ENCODE measurements at places on chromosomes 6 and 20.
A peak's percentile ranks its signal among the peaks of the same experiment; 100 is the strongest.

DNA sequence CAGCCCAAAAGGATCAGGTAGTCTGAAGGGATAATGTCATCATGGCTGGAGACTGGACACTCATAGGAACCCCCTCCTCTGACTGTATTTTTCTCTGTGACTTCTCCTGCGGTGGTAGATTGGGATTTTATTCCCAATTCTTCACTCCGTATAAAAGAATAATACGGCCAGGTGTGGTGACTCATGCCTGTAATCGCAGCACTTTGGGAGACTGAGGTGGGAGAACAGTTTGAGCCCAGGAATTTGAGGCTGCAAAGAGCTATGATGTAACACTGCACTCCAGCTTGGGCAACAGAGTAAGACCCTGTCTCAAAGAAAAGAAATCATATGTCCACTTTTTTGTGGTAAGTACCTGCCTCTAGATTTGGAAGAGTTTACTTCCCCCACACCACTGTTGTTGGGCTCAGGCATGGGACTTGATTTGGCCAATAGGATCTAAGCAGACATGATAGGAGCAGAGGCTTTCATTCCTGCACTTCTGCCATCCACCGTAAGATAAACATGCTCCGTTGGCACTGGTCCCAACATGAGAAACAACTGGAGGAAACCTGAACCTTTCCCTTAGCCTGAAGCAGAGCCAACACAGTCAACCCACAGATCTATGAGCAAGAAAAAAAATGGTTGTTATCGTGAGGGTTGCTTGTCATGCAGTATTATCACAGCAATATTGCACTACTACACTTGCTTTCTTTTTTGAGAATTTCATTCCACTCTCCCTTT, 82.0 kb downstream of the JPH2 start:
- peak; percentile 51 for DNase-seq

GRCh38 chr6:14730654-14731053, 515.2 kb upstream of the JARID2 start:
- DNase-seq = no peak

- DNase-seq = no peak
Observed at GRCh38 chr6:1761477-1761877, 151.8 kb downstream of the FOXC1 start.

GRCh38 chr6:27188061-27188884, 59.2 kb upstream of the PRSS16 start:
- peak; percentile 31 for DNase-seq

- DNase-seq = peak; percentile 50
Observed at GRCh38 chr6:154276810-154277628, 79.6 kb downstream of the IPCEF1 start.

DNA sequence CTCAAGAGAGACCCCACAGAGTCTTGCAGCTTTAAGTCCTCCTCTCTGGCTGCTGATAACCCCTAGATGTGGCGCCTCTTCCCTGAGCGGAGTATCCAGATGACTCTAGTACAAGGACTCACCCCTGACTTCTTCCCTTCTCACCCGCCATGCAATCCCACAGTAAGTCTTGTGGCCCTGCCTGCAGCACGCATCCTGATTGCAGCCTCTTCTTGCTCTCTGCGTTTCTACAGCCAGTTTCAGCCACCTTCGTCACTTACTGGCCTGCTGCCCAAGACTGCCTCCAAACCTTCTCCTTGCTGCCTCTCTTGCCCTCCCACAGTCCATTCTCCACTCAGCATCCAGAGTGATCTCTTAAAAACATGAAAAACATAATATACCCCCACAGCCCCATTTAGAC, 2.4 kb upstream of the RPP40 start:
- no peak for DNase-seq

GRCh38 chr6:73471686-73472290, 10.3 kb downstream of the MTO1 start:
- no peak for DNase-seq

DNA sequence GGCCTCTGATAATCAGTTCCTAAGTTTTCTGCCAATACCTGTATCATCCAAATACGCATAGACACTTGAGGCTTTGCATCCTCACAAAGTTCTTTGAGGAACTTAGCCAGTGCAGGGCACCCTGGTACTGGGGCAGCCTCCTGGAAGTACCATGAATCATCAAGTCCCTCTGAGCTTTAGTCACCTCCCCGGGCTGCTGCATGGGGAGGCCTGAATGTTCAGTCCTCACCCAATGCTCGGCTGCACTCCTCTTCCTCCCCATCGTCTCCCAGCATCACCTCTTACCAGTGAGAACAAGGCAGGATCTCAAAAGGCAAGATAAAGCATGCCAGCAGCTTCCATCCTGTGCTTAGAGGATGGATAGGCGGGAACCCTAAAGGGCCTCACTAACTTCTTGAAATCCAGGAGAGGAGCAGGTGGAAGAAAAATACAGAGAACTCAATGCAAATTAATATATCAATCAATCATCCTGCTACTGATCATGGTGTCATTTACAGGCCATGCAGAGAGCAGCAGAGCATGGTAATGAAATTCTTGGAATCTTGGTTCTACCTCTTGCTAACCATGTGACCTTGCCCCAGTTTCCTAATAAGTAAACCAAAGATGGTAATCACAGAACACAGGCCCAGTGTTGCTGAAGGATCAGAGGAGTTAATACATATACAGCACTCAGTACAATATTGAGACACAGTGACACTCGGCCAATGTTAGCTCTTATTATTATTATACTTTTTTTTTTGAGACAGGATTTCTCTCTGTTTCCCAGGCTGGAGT, 4.7 kb upstream of the CCN6 start:
- no peak for DNase-seq

- no peak for DNase-seq
Observed at GRCh38 chr6:34595332-34596184, 39.4 kb upstream of the SPDEF start.

GRCh38 chr6:15914553-15914952, 214.3 kb upstream of the MYLIP start:
- DNase-seq = no peak

DNA sequence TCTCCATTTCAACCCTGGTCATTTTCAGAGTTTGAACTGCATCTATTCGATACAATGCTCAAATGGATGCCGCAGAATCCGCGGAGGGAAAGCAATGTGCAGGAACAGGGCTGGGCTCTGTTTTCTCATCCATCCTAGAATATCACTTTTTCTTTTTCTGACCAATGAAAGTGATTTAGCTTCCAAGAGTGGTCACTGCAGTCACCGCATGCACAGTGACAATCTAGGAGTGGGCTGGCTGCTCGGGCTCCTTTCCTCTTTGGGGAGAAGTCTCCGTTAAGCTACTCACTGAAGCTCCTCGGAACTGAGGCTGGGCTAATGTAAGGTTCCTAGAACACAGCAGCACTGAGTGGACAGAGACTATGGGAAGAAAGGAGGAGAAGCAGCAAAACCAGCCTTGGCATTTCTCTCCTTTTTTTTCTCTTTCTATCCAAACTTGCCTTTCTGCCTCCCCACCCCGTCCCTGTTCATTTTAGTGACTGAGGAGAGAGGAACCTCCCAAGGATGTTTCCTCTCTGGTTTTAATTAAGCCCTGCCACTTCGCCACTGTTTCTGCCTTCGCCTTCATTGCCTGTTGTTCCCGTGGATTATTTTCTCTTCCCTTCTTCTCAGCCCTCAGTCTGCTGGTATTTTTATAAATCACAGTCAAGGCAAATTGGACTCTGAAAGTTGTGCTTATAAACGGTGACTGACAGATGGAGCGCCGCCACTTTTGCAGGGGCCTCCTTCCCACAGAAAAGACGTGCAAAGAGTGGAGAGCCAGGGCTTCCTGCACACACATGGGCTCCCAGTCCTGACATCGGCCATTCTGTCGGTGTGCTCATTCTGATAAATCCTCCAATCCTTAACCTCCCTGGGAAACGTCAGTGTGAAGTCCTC, 41.1 kb downstream of the RAMACL start:
- DNase-seq = no peak

- no peak for DNase-seq
Observed at GRCh38 chr20:56454754-56455153, 13.7 kb upstream of the RTF2 start.

DNA sequence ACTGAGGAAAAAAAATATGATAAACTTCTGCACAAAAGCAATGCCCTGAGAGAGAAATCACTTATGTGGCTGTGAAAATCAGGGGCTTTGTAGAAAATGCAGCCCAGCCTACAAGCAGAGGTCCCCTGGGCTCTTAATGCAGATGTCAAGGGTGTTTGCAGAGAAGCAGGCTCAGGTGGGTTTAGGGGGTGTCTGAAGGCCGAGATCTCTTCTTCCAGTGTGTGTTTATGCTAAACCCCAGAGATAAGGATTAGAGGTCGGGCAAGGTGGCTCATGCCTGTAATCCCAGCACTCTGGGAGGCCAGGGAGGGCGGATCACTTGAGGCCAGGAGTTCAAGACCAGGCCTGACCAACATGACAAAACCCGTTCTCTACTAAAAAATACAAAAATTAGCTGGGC, 78.5 kb downstream of the TMEM242 start:
- DNase-seq = no peak

DNA sequence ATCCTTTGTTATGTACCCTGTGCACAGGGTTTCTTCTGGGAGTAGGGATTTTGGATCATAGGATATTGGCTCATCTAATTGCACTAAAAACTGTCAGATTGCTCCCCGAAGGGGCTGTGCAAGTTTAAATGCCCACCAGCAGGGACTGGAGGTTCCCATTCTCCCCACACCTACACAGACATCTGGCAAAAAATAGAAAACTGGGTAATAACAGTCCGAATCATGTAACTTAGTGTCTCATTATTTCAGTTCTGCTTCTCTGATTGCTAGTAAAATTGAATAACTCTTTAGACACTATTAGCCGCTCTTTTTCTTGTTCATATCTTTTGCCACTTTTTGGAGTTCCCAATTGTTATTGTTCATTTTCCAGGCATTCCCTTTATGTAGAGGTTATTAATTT, 5.3 kb downstream of the PSMF1 start:
- DNase-seq = no peak

GRCh38 chr6:169885131-169885530, 133.7 kb downstream of the ERMARD start:
- no peak for DNase-seq

DNA sequence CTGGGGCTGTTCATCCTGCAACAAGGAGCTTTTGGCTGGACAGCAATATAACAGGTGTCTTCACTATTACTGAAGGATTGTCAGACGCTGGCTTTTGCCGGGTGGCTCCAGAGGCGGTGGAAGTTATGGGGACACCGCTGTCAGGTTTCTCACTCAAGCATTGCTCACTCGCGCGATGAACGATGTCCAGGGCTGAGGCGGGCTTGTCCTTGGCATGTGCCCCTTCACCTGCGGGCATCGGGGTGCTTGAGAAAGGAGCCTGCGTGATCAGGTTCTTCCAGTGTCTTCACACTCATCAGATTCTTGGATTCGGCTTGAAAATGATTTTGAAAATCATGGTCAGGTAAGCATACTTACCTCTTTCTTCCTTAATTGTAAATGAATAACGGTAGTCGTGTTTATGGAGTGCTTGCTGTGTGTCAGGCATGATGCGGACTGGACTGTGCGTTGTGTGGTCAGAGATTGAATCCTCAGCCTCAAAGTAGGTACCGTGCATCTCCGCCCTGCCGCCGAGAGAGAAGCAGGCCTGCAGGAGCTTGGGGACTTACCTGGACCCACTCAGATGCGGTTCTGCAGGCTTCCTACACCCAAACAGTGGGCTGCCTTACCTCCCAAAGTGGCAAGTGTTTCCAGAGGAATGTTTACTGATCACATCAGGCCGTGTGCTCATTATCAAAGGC, 18.3 kb upstream of the PYGB start:
- no peak for DNase-seq

DNA sequence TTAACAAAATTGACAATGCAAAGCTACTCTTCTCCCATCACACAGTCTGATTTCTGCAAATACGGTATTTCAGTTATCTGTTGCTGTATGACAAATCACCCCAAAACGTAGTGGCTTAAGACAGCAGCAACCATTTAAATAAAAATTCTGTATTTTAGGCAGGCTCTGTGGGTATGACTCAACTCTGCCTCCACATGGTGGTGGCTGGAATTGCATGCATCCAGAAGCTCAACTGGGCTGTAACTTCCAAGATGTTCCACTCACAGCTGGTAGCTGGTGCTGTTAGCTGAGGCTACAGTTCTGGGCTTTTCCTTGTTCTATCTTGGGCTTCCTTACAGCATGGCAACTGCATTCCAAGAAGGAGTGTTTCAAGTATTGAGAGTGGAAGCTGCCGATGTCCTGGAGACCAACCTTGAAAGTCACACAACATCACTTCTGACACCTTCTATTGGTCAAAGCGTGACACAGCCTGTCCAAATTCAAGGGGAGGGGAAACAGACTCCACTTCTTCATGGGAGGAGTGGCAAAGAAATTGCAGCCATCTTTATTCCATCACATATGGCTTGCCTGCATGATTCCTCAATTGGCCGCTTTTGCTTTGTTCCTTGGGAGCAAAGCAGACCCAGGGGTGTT, 39.7 kb upstream of the TULP1 start:
- peak; percentile 27 for DNase-seq

DNA sequence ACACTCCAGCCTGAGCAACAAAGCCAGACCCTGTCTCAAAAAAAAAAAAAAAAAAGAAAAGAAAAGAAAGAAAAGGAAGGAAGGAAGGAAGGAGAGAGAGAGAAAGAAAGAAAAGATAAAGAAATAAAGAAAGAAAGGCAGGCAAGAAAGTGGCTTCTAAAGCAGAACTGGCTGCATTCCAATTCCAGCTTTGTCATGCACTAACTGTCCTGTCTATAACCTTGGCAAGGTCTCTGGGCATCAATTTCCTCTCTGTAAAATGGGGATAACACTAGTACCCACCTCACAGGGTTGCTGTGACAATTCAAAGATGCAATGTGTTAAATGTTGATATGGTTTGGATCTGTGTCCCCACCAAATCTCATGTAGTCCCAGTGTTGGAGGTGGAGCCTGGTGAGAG, 28.0 kb downstream of the RING1 start:
- DNase-seq = no peak

- peak; percentile 17 for DNase-seq
Observed at GRCh38 chr6:5457983-5458683, 196.8 kb downstream of the FARS2 start.

DNA sequence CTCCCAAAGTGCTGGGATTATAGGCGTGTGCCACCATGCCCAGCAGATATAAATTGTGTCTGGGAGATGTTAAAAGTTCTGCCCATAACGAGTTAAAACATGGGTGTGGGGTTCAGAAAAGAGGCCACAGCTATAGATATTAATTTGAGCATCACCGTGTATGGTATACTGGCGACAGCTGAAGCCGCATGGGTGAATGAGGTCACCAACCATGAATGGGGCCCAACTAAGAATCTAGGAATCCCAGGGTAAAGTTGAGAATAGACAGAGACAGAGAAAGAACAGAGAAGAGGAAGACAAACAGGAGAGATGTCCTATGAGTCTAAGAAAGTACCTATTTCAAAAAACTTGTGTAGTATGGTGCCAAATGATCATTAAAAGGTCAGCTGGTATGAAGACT, 50.9 kb downstream of the ILRUN start:
- no peak for DNase-seq

GRCh38 chr6:22108199-22108598, 188.6 kb downstream of the PRL start:
- DNase-seq = no peak

- DNase-seq = no peak
Observed at GRCh38 chr20:57467742-57468141, 57.2 kb downstream of the CTCFL start.
